ENCODE measurements at places on chromosomes 5 and 9. TPM values are rescaled to one million over a fixed set of nuclear protein-coding genes. Genes with fewer than 3 reads are reported as not detected.

- H3K4me3 ChIP-seq: no peak overlapping the region
- peaks cover 5% of the 10 kb centered on the region for H3K4me1 ChIP-seq
- no peak overlapping the region for H3K27ac ChIP-seq
These were observed 293.5 kb downstream of the HINT1 start for GRCh38 chr5:130871346-130872086.

- H3K27ac ChIP-seq: no peak overlapping the region
- H3K4me3 ChIP-seq: no peak overlapping the region
- peaks cover 7% of the 10 kb centered on the region for H3K4me1 ChIP-seq
- peaks cover 3% of the 10 kb centered on the region for H3K27me3 ChIP-seq
- H3K36me3 ChIP-seq: no peaks in the 10 kb centered on the region
These were observed 388.9 kb upstream of the TRPC7 start for GRCh38 chr5:136754216-136754615.

DNA sequence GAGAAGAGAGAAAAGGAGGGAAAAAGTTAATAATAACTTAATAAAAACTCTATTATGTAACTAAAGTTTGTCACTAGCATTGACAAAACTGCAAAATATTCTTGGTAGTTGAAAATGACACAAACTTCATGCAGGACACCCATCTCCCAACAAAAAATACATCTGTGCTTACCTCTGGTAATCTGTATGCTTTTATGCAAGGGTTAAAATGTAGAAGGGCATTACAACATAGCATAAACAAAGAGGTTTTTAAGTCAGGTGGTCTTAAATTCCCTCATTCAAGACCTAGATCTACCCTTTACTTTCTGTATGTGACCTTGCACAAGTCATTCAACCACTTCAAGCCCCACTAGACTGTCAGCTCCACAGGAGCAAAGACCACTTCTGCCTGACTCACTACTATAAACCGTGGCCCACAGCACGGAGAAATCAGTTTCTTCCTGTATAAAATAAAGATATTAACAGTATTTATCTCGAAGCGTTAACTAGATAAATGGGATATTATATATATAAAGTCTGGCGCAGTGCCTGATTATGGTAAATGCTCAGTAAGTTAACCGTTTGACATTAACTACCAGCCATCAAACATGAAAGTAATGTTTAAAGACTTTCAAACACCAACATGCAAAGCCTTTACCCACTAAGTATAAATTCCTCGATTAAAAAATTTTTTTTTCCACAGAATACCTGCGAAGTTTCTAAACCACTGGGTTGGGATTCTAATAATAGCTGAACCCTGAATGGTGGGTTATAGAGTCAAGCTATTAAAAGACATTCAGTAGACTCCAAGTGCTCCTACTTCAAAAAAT, 2.0 kb downstream of the FBXL17 start:
- H3K4me3 ChIP-seq: peak overlapping the region; percentile 84
- peaks cover 20% of the 10 kb centered on the region for H3K36me3 ChIP-seq
- peak overlapping the region; percentile 73 for H3K27ac ChIP-seq

DNA sequence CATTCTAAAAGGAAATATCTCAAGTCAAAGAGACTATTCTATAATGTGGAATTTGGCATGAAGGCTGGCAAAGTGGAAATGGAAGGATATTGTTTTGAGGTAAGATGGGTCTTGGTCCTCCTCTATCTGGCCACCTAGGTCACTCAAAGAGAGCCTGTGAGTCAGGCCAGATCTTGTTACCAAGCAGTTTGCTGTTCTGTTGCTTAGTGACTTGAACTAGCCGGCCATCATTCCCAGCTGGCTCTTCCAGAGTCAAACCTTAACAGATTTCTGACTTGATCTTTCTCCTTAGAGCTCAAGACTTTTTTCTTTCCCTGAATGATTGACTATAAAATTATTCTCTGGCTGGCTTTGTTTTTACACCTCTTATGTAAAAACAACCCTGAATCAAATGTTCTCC, 136.1 kb downstream of the PDE4D start:
- DNase-seq: no peak
- H3K4me3 ChIP-seq: no peak overlapping the region
- peaks cover 11% of the 10 kb centered on the region for H3K36me3 ChIP-seq
- no peak overlapping the region for H3K27ac ChIP-seq
- H3K4me1 ChIP-seq: peaks cover 13% of the 10 kb centered on the region

DNA sequence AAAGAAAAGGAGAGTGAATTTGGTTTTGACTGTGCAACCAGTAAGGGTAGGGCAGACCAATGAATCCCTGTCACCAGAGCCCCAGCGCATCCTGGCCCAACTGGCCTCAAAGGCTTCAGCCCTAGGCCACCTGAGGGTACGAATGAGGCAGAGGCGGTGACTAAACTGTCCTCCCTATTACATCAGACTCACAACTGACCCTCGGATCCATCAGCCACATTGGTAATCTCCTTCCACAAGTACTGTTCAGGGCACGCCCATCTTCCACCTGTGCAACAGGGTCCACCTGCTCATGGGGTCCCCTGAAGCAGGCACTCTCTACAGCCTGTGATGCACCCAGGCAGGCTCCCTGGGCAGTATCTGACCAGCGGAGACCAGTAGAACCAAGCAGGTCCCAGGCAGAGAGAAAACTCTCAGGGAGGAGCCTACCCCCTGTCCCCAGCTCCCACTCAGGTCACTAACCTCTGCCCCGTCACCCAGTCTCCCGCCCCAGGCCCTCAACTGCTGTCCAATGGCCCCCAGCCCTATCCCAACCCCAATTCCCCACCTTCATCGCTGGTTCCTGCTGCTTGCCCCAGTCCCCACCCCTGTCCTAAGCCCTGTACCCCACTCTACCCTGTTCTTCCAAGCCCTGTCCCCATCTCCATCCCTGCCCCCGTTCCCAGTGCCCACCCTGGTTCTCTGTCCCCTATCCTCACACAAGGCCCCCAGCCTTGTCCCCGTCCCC, 904 bp downstream of the EDF1 start:
- peaks cover 9% of the 10 kb centered on the region for H3K36me3 ChIP-seq
- no peaks in the 10 kb centered on the region for H3K27me3 ChIP-seq
- H3K27ac ChIP-seq: peak overlapping the region; percentile 46
- peak overlapping the region; percentile 87 for H3K4me3 ChIP-seq
- DNase-seq: no peak
- H3K4me1 ChIP-seq: no peaks in the 10 kb centered on the region

DNA sequence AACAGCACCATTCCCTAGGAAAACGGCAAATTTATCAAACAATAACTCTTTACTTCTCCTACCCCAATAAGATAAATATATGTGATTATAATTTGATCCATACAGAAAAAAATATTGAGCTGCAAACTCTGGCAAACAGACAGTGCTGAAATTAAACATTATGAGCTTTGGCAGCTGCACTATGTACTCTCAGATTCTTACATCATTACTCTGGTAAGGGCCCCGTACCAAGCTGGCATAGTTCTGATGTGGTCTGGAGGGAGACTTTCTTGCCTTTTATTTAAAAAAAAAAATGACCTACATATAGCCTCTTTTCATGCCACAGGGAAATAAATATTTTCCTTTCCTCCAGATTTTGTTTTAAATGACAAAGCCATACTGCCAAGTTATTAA, 95.0 kb downstream of the NR6A1 start:
- H3K27me3 ChIP-seq: no peaks in the 10 kb centered on the region
- H3K4me3 ChIP-seq: no peak overlapping the region
- H3K4me1 ChIP-seq: peaks cover 25% of the 10 kb centered on the region

Gene NR5A1
- 0.26 TPM for total RNA-seq

- H3K36me3 ChIP-seq: peaks cover 45% of the 10 kb centered on the region
- H3K27ac ChIP-seq: no peak overlapping the region
- peaks cover 7% of the 10 kb centered on the region for H3K4me1 ChIP-seq
- H3K4me3 ChIP-seq: no peak overlapping the region
These were observed 19.9 kb downstream of the P4HA2 start for GRCh38 chr5:132207778-132208177.

DNA sequence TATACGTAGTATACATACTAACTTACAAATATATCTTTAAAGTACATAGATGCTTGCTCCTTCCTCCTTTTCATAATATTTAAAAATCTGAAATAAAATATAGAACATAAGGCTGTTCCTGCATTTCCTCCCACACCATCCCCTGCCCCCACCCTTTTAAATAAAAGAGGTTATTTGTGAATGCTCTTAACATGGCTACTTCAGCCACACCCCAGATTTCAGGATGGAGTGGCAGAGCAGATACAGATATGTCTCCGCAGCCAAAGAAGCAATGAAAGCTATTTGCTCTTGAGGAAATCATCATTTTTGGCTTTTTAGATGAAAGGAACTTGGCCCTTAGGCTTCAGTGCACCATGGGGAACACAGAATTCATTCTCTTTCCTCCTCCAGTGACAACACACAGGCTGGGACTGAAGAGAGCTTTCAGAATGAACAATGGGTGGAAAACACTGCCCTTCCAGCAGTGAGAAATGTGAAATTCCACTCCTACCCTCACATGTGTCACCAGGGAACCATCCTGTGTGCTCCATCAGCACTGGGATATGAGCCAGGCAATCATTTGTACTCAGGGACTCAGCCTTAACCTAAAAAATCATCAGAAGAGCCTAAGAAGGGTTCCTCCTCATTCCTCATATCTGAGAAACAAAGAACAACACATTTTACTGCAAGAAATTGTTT, 134.3 kb downstream of the PPP2R2B start:
- H3K27me3 ChIP-seq: peaks cover 10% of the 10 kb centered on the region
- peaks cover 5% of the 10 kb centered on the region for H3K36me3 ChIP-seq
- H3K27ac ChIP-seq: peak overlapping the region; percentile 46
- H3K4me1 ChIP-seq: peaks cover 18% of the 10 kb centered on the region
- H3K4me3 ChIP-seq: no peak overlapping the region
- DNase-seq: no peak

- H3K4me3 ChIP-seq: no peak overlapping the region
- H3K27ac ChIP-seq: no peak overlapping the region
- H3K4me1 ChIP-seq: peaks cover 30% of the 10 kb centered on the region
- DNase-seq: no peak
These were observed 55.7 kb downstream of the CAST start for GRCh38 chr5:96717874-96718273.

Gene NIPAL4
- 0.46 TPM for total RNA-seq

DNA sequence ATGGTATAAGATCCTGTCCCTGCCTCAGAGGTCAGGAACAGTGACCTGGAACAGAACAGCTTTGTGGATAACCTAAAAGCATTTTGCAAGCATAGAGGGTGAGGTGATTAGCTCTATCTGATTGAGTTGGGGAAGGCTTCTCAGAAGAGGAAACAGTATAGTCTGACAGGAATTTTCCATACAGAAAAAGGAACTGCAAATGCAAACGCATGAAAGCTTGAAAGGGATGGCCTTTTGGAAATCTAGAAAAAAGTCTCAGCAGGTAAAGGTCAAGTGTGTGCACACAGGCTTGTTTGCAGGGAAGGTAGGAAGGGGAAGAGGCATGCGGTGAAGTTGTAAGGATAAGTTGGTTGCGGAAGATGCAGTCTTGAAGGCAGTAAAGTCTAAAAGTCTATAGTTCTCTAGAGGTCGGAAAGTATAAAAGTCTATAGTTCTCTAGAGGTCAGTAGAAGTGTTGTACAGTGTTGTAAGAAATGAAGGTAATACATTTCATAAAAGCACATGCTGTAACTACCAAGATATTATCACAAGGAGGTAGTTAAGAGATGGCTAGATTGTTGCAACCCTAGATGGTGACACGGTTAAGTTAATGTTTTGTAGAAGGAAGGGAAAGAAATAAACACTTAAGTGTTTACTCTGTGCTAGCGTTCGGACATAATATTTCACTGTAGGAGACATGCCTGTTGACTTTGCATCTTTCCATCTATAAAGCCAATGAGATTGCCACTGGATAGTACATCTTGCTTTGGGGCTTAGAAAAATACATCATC, 16.7 kb upstream of the HSPB3 start:
- no peaks in the 10 kb centered on the region for H3K27me3 ChIP-seq
- DNase-seq: no peak
- H3K27ac ChIP-seq: no peak overlapping the region

DNA sequence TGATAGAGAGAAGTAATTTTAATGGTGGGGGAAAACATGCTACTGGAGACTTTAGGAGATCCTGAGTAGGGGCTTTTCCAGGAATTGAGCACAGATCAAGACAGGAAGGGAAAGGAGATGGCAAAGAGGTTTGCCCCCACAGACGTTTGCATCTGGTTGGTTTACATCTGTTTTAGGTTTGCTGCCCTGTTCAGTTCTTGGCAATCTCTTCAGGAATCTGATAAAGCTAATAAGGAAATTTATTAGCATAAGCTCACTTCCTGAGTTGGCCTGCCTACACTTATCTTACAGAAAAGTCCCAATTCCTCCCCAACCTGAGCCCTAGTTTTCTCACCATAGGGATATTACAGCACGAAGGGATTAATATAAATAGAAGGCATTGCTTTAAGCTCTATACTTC, 3.4 kb upstream of the CFAP95 start:
- H3K4me3 ChIP-seq: no peak overlapping the region
- H3K36me3 ChIP-seq: no peaks in the 10 kb centered on the region
- no peak overlapping the region for H3K27ac ChIP-seq
- H3K4me1 ChIP-seq: peaks cover 19% of the 10 kb centered on the region
- peaks cover 41% of the 10 kb centered on the region for H3K27me3 ChIP-seq
- no peak for DNase-seq

Gene PCDHGA10
- 9.8 TPM for total RNA-seq

DNA sequence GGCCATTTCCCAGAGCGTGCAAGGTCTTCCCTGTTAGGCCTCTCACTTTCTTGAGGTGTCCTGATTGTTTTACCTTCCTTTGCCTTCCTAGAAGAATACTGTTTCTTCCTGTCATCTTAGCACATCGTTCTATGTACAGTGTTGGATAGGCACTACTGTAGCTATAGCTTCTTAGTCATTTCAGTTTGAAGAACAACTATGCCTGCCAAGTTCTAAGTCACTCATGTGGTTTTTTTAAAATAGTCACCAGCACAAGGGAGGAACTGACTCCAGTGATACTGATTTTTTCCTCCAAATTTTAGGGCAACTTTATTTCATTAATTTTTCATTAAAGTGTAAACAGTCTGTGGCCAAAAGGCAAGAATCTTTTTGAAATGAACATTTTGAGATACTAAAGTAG, 122.4 kb upstream of the NR5A1 start:
- peaks cover 4% of the 10 kb centered on the region for H3K4me1 ChIP-seq
- no peaks in the 10 kb centered on the region for H3K36me3 ChIP-seq
- no peaks in the 10 kb centered on the region for H3K27me3 ChIP-seq
- no peak overlapping the region for H3K4me3 ChIP-seq

Gene BAG1
- 92.6 TPM for total RNA-seq

- no peak overlapping the region for H3K27ac ChIP-seq
- H3K27me3 ChIP-seq: no peaks in the 10 kb centered on the region
These were observed 50.7 kb downstream of the ARRDC3 start for GRCh38 chr5:91332267-91333045.

DNA sequence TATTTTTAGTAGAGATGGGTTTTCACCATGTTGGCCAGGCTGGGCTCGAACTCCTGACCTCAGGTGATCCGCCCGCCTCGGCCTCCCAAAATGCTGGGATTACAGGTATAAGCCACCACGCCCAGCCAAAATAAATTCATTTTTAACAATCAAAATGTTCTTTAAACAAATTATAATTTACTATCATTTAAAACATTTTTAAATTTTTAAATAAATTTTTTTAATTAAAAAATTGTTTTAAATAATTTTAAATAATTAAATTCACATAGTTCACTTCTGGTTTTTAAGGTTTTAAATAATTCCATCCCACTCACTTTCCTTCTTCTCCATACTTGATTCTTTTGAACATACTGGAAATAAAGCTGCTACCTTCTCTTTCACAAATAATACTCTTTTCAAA, 15.0 kb upstream of the TTC33 start:
- peaks cover 21% of the 10 kb centered on the region for H3K36me3 ChIP-seq
- no peaks in the 10 kb centered on the region for H3K27me3 ChIP-seq
- DNase-seq: no peak
- peaks cover 4% of the 10 kb centered on the region for H3K4me1 ChIP-seq
- no peak overlapping the region for H3K27ac ChIP-seq

GRCh38 chr9:72315089-72315509, 49.9 kb downstream of the ZFAND5 start:
- peaks cover 21% of the 10 kb centered on the region for H3K4me1 ChIP-seq
- H3K27ac ChIP-seq: peak overlapping the region; percentile 40
- no peaks in the 10 kb centered on the region for H3K36me3 ChIP-seq
- peak overlapping the region; percentile 11 for H3K4me3 ChIP-seq

Measured in type B pancreatic cell (in vitro differentiated cells).